ENCODE measurements at places on chromosomes 6 and 20. TPM values are rescaled to one million over a fixed set of nuclear protein-coding genes. Genes with fewer than 3 reads are reported as not detected.
A peak's percentile ranks its signal among the peaks of the same experiment; 100 is the strongest.

DNA sequence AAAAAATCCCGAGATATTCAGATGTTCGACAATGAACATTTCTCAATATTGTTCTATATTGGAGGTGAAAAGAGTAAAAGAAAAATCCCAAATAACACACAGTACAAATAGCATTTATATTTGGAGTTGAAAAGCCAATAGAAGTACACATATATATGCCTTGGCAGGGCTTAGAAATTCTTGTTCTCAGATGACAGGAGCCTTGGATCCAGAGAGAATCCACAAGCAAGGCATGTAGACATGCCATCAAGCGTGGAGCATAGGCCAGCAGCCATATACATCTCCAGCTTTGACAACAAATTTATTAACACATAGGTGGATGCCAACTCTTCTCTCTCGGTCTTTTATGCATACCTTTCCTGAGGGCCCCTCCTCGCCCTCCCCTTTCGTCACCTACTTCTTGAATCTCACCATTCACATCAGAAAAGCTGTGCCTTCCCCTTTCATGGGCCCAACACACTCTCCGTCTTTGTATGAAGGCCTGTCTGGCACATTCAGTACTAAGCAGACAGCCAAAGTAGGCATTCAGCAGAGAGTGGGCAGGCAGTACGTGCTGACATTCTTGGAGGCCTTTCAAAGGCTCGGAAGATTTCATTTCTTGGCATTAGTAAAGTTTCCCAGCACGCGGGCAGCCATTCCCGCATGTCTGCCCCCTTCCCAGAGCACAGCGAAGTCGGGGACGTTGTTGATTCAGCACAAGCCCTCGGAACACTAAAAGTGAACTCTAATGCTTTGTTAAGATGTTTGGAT lies 18.2 kb downstream of the NEDD9 start:
- DNase-seq = no peak

DNA sequence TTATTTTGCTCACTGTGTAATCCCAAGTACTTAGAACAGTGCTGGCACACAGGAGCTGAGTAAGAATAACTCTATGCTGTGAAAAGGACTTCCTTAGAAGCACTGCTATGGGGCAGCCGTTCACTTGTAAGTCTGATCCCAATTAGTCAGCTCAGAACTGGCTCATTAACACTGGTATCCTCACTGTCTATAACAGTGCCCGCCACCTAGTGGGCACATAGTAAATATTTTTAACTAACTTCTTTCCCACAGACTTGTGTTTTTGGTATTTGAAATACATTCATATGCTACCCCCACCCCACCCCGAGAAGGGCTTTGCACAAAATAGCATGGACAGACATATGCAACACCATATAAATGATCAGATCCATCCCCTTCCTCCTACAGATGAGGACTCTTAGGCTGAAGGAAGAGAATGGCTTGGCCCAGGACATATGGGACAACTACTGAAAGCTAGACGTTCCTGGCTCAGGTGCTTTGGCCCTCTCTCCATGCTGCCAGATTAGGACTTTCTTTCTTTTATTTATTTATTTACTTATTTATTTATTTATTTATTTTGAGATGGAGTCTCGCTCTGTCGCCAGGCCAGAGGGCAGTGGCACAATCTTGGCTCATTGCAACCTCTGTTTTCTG lies 47.1 kb downstream of the DST start:
- peak; percentile 45 for DNase-seq

- no peak for DNase-seq
Observed at GRCh38 chr6:68711386-68712000, 76.4 kb downstream of the ADGRB3 start.

DNA sequence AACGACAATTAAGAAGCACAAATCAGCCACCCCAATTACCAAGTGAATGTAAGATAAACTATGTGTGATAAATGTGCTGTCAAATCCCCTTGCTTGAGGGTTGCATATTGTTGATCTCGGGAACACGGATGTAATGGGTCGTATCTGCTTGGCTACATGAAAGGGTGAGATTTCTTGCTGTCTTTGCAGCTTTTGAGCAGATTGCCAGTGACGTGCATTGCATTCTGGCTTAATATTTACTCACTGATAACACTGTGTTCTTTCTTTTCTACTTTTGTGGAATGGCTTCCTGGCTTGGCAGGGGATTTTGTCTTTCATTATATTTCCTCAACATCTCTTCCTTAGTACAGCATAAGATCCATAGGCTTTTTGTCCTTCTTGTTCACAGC lies 10.5 kb upstream of the FAM210B start:
- peak; percentile 28 for DNase-seq

DNA sequence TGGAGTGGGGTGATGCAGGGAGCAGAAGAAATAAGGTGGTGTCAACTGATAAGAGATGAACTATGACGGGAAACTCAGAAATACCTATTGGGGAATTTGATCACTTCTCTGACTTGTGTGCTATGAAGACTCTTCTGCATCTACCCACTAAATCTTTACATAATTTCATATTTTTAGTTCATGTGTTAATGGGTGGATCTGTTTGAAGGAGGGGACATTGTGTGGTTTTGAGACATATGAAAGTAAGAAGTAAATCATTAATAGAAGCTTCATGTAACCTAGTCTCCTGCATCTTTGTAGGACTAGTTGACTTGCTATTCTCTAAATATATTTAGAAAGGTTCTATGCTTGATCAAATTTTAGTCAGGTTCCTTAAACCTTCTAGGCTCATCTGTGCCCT lies 86.6 kb upstream of the MEI4 start:
- DNase-seq = no peak

DNA sequence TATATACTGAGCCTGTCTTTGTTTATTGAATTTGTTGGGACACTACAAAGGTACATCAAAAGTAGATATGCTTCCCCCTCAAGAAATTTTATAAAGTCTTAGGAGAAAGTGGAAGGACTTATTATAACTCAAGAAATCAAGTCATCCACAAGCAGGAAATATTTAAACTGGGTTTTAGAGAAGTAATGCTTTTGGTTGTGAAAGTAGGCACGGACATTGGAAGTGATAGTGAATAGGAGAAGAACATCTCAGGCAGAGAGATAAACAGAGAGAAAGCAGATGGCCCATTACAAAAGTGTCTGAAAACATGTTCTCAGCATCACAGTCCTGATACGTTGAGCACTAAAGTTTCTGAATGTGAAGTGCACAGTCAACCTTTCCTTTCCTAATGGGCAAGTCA lies 415.6 kb upstream of the RNF217 start:
- DNase-seq = no peak

ABHD16B gene
- not detected for total RNA-seq

DNA sequence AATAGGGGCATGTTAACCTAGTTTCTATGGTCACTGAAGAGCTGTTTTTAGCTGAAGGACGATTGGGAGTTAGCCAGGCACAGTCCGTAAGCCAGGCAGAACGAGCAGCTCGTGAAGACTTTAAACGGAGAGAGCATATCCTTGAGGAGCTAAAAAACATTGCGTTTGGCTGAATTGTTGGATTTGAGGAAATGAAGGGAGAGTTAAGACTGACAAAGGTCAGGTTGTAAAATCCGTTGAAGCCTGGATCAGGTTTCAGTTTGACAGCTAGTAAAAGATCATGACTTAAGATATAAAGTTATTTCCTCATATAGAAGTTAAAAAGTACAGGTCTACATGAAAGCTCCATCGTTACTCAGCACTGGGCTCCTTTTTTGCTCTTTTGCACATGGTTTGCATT lies 2.8 kb downstream of the DBNDD2 start:
- DNase-seq = no peak

BHLHE23 gene
- not detected for total RNA-seq

- no peak for DNase-seq
Observed at GRCh38 chr20:22248051-22248667, 336.2 kb downstream of the FOXA2 start.

- DNase-seq = no peak
Observed at GRCh38 chr6:14125346-14125745, 7.8 kb downstream of the CD83 start.

ISM1 gene
- total RNA-seq = 3.1 TPM

GRCh38 chr6:80003826-80004172 lies 650 bp upstream of the TTK start:
- no peak for DNase-seq

DNA sequence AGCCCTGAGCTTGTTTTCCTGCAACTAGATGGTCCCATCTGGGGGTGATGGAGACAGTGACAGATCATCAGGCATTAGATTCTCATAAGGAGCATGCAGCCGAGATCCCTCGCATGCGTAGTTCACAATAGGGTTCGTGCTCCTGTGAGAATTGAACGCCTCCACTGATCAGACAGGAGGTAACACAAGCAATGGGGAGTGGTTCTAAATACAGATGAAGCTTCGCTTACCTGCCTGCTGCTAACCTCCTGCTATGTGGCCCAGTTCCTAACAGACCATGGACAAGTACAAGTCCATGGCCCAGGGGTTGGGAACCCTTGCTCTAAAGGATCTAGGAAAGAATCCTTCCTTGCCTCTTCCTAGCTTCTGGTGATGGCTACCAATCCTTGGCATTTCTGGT lies 42.7 kb downstream of the RIPOR3 start:
- DNase-seq = no peak

CLPSL1 gene
- 7.8 TPM for total RNA-seq

DNA sequence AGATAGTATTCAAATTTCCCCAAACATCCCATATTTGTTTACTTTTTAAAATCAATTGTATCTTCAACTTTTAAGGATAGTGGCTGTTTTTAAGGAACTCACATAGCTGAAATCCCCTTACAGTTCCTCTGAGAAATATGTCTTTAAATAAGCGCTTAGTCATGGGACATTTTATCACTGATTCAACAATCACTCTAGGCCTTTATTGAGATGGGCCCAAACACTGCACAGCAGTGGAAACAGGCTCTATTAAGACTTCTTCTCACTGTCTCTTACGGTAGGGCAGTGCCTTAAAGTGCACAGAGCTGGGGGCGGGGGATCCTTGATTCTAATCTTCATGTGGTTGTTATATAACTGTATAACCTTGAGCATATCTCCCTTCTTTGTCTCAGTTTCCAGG lies 59.8 kb upstream of the RREB1 start:
- DNase-seq = peak; percentile 10

Measured in body of pancreas (tissue), 4 donors.